ENCODE measurements at places on chromosomes 3 and 15. TPM values are rescaled to one million over a fixed set of nuclear protein-coding genes. Genes with fewer than 3 reads are reported as not detected.

DNA sequence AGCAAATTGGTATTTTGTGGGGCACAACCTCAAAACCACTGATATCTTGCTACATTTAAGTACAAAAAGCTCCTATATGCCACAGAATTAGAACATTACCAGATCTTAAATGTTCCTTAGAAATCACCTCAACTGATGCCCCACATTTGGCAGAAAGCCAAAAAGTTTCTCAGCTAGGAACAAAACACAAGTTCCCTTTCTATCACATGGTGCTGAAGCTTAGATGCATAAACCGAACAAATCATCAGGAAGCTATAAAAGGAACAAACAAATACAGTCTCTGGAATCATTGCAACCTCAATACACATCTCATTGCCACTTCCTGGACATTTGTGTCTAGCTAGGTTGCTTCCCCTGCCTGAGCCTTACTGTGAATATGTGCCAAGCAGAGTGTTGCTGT is 492.6 kb downstream of the LPP start:
- H3K4me3 ChIP-seq = no peak overlapping the region
- H3K4me1 ChIP-seq = peaks cover 7% of the 10 kb centered on the region
- H3K27me3 ChIP-seq = no peaks in the 10 kb centered on the region
- peak; percentile 26 for DNase-seq

DNA sequence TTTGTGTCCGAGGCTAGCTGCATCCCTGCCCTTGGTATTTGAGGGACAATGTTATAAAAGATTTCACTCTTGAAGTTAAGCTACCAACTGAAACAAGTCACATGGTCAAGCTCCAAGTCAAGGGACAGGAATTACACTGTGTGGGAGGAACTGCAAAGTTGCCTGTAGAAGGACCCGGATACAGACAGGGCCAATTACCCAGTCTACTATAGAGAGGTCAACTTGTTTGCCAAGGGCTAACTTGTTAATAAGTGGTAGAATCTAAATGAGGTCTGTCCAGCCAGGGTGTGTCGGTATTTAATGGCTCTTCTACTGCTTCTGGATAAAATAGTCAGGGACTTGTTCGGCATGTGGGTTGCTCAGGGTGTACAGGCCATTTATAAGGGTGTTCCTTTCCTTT is 55.7 kb downstream of the PTPRG start:
- no peak overlapping the region for H3K27ac ChIP-seq
- no peaks in the 10 kb centered on the region for H3K36me3 ChIP-seq
- peak; percentile 31 for DNase-seq
- H3K27me3 ChIP-seq = no peaks in the 10 kb centered on the region
- H3K4me3 ChIP-seq = no peak overlapping the region
- H3K4me1 ChIP-seq = peaks cover 7% of the 10 kb centered on the region

The CLDN16 gene
- total RNA-seq = under 0.01 TPM

DNA sequence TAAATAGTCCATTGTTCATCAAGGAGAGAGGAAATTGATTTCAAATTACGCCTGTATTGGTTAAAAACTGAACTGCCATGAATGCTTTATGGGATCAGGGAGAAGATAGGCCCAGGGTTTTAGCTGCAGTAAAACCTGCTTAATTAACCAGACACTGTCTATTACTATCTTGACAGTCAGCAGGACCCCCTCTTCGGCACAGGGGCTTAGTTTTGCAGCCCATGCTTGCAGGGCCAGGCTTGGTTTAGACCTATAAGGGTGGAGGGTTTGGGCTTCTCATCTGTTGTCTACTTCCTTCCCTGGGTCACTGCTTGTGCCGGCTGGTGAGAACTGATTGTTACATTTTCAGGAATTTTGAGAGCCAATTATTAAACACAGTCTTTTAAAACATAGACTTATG is 41.1 kb downstream of the PTPRG start:
- DNase-seq = no peak
- no peak overlapping the region for H3K4me3 ChIP-seq
- peaks cover 6% of the 10 kb centered on the region for H3K36me3 ChIP-seq
- no peaks in the 10 kb centered on the region for H3K27me3 ChIP-seq
- H3K4me1 ChIP-seq = no peaks in the 10 kb centered on the region

The MESP1 gene
- under 0.01 TPM for total RNA-seq

The ADGRG7 gene
- not detected for total RNA-seq

DNA sequence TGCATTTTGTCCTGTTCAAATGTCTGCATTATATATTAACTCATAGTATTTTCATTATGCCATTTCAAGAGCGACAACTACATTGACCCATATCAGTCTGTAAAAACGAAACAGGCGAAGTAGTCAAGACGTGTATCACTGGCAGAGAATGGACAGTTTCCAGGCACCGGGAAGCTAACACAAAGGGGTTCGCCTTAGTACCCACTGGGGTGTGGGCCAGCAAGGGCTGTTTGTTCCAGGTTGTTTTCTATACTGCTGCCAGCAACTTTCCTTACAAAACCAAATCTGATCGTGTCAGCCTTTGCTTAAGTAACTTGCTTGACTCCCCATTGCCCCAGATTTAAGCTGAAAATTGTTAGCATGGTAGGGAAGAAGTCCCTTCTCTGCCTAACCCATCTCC is 87.1 kb downstream of the CGNL1 start:
- no peaks in the 10 kb centered on the region for H3K4me1 ChIP-seq
- H3K36me3 ChIP-seq = no peaks in the 10 kb centered on the region
- peaks cover 21% of the 10 kb centered on the region for H3K27me3 ChIP-seq
- no peak overlapping the region for H3K4me3 ChIP-seq
- no peak overlapping the region for H3K27ac ChIP-seq

DNA sequence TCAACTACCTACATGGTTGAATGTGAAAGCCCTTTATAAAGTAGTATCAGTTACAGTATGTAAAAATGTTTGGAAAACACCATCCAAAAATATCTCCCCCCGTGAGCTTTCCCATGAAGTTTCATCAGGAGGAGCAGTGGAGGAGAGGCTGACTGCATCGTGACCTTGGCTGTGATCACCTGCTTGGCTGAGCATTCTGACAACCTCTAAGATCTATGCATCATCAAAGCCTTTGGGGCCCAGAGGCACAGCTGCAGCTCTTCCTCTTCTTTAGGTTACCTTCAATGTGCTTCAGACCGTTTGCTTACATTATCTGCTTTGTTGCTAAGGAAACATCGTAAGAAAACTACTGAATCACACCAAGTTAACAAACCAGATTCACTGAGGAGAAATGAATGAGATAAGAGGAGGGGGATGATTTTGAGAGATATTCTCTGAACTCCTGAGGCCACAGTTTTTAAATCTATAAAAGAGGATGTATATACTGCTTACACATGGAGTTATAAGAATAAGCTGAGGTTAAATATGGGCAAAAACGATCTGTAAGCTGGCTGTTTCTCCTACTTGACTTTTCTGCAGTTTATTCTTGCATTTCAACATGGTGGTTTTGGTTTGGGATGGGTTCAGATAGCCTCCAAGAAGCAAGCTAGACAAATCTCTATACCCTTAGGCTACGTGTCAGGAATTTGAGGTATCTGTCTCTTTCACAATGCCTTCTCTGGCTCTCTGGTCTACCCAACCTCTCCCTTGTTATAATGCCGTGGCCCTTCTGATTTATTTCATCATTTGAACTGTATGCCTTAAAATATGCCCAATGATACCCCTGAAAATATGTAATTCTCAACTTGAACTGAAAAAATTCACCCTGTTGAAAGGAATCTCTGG is 4.0 kb downstream of the GCSAM start:
- H3K4me3 ChIP-seq = no peak overlapping the region
- peak; percentile 75 for DNase-seq
- H3K27me3 ChIP-seq = no peaks in the 10 kb centered on the region
- H3K36me3 ChIP-seq = no peaks in the 10 kb centered on the region
- H3K4me1 ChIP-seq = peaks cover 4% of the 10 kb centered on the region

GRCh38 chr3:53146319-53146891 is 14.6 kb upstream of the PRKCD start:
- H3K36me3 ChIP-seq = no peaks in the 10 kb centered on the region
- no peak for DNase-seq
- H3K4me3 ChIP-seq = no peak overlapping the region
- no peaks in the 10 kb centered on the region for H3K27me3 ChIP-seq
- no peak overlapping the region for H3K27ac ChIP-seq

The HES1 gene
- total RNA-seq = 8.3 TPM

The SLC51A gene
- total RNA-seq = not detected

All from IMR-90 (cell line).